ENCODE measurements at places on chromosomes 12 and 14.

DNA sequence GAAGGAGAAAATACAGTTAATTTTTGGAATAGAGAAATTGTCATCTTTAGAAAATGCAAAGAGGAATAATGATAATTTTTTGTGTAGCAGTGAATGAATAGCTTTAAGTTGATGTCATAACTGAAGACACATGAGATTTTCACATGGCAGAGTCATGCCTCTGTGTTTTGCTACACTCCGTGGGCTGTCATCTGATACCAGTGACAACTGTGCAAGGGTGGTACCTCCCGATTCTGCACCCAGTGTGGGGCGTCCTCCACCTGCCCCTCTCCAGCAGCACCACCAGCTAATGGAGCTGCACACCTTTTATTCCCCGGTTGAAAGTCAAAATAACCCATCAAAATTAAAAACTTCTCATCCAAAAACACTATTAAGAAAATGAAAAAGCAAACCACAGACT lies 47.2 kb downstream of the ANKRD9 start:
- DNase-seq, result no peak

GRCh38 chr14:68626386-68626785 lies 166.5 kb downstream of the ZFP36L1 start:
- no peak for DNase-seq

GRCh38 chr12:13203034-13203922 lies 6.8 kb downstream of the EMP1 start:
- DNase-seq, result no peak

GRCh38 chr12:24848941-24849477 lies 99.9 kb downstream of the BCAT1 start:
- no peak for DNase-seq

GRCh38 chr12:60704171-60704914 lies 1108.5 kb downstream of the SLC16A7 start:
- DNase-seq, result no peak

DNA sequence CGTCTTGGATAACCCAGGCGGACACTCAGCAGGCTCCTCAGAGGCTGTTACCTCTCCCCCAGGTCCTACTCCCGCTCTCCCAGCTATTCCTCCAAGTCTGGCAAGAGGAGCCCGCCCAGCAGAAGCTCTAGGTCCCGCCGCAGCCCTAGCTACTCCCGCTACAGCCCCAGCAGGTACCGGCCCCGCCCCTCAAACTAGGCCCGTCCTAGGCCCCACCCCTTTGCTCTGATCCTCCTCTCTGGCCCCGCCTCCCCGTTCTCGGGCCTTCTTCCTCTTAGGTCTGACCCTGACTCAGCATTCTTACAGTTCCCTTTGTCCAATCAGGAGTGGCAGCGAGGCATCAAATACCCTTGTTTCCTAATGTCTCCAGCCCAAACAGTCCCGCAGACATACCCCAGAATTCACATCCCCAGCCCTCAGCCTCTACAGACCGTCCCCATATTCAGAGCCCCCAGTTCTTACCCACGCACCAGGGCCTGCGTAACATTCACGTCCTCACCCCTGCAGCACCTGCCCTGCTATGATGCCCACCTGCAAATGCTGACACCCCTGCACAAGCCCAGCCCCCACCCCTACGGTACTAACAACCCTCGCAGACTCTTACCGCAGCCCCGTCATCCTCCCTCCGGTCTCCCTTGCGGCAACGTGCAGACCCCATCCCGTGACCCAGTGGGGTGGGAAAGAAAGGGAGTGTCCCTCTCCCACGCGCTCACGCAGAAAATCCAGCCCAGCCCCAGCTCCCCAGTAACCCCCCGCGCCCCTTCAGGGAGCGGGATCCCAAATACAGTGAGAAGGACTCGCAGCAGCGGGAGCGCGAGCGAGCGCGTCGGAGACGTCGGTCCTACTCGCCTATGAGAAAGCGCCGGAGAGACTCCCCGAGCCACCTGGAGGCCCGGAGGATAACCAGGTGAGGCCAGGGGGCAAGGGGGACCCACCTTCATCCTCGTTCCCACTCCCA lies 25.0 kb upstream of the HSPB8 start:
- DNase-seq, result no peak

DNA sequence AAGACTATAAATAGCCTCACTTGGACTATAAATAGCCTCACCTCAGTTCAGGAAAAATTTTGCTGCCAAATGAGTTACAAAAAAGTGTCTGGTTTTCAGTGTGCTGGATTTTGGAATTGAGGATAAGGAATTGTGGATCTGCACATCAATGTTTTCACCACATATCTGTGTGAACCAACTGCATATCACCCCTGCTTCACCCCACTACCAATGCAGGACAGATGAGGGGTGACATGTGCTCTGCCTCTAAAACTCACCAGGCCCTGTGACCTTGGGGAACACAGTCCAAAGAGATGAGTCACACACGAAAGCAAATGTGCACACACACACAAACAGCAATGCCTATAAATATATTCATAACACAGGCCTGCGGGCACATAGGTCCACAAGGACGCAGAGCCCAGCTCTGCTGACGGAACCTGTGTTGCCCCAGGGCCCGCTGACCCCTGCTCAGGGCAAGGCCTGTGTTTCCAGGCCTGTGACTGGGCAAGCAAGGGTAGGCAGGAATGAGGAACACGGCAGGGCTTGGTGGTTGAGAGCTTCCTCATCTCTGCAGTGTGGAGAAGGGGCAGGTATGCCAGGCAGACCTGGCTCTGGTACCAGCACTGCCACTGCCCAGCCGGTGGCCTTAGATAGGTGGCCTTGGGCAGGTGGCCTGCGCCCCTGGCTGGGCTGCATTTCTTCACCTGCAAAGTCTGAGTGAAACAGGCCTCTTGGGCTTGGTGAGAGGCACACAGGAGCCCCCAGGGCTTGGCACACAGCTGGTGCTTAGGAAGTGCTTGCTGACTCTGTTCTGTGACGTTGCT lies 82.4 kb downstream of the ARL6IP4 start:
- DNase-seq, result no peak

GRCh38 chr12:17528394-17528793 lies 561.6 kb downstream of the RERGL start:
- no peak for DNase-seq

DNA sequence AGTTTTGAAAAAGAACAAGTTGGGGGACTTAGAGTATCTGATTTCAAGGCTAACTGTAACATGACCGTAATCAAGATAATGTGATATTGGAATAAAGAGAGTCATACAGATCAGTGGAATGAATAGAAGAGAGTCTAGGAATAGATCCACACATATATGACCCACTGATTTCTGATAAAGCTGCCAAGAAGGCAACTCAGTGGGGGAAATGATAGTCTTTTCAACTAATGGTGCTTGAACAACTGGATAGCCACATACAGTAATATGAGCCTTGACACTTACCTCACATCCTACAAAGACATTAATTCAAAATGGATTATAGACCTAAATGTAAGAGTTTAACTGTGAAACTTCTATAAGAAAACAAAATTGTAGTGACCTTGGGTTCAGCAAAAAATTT lies 3.8 kb downstream of the PRKCH start:
- no peak for DNase-seq

DNA sequence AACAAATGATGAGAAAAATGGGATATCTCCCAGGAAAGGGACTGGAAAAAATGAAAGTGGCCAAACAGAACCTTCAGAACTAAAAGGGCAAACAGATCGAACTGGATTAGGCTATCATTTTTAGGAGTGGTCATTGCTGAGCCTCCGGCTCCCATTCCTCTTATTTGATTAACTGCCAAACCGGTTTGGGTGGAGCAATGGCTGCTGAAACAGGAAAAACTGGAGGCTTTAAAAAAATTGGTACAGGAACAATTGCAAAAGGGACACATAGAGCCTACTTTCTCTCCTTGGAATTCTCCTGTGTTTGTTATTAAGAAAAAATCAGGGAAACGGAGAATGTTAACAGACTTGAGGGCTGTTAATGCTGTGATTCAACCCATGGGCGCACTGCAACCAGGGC lies 49.7 kb downstream of the TNFAIP2 start:
- DNase-seq, result no peak

GRCh38 chr12:86015026-86015425 lies 140.9 kb downstream of the NTS start:
- DNase-seq, result no peak

DNA sequence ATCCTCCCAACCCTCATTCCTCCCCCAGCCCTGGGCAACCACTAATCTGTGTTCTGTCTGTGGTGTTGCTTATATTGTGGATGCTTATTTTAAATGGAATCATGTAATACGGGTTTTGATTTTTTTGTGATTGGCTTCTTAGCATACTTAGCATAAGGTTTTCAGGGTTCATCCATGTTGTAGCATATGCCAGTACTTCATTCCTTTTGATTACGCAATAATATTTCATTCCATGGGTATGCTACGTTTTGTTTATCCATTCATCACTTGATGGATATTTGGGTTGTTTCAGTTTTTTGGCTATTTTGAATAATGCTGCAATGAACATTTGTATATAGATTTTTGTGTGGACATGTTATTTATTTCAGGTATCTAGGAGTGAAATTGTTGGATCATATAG lies 82.9 kb downstream of the TSPAN9 start:
- DNase-seq, result no peak

DNA sequence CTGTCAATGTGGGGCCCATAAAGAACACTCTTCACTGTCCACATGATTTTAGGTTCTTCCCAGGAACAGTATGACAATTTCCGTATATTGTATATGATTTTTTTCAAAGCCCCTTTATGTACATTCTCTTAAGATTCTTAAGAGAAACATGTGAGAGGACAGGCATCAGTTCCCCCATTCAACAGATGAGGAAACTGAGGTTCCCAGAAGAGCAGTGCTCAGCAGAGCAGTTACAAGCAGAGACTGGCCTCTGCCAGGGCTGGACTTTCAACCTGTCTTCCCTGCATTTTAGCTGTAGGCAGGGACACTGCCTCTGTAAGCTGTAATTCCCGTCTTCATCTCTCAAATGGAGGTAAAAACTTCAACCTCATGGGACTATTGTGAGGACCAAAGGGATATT lies 77.7 kb downstream of the RBM19 start:
- DNase-seq, result no peak

DNA sequence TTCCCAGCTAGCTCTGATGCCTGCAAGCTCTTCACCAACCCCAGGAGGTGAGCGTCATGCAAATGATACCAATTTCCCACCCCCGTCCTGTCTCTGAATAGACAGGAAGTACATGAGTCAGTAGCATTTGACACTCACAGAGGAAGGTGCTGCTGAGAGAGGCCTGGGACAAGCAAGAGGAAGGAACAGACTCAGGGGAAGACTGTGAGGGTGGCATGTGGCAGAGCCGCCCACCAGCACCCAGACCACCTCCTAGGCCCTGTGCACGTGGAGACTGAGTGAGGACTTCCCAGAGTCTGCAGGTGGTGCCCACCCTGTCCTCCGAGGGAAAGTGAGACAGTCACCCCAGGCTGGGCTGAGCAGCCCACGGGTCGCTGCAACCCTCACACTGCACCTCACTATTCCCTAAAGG lies 199.5 kb upstream of the SFSWAP start:
- DNase-seq, result peak; percentile 6

DNA sequence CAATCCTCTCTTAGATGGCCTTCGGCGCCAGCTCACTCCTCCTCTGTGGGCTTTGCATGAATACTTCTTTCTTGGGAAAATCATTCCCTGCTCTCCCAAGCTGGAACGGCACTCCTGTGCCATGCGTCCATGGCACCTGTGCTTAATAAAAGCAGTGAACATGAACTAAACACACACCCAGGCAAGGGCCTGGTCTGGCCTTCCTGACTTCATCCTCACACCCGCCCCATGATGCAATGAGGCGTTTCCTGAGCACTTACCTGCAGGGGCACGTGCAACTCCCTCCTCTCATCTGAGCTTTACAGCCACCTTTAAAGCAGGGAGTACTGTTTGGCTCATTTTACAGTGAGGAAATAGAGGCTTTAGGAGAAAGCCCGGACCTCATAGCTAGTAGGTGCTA lies 219.8 kb downstream of the SLC41A2 start:
- no peak for DNase-seq

DNA sequence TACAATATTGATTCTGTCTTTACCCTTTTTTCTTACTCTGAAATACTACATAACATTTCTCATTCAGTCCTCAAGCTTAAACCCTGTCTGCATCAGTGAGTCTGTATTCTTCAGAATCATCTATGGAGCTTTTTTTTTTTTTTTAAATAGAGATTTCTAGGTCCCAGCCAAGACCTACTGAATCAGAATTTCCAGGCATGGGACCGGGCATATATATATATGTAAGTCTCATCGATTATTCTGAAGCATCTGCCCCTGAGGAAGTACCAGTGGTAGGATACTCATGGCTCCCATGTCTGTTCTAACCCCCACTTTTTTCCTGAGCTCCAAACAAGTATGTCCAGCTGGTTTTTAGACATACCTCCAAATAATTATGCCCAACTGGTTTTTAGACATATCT lies 6.1 kb downstream of the DDX47 start:
- no peak for DNase-seq

- DNase-seq, result no peak
These were observed 13.0 kb upstream of the NR1H4 start for GRCh38 chr12:100460702-100461101.

- no peak for DNase-seq
These were observed 281.0 kb upstream of the CRY1 start for GRCh38 chr12:107374161-107374840.

DNA sequence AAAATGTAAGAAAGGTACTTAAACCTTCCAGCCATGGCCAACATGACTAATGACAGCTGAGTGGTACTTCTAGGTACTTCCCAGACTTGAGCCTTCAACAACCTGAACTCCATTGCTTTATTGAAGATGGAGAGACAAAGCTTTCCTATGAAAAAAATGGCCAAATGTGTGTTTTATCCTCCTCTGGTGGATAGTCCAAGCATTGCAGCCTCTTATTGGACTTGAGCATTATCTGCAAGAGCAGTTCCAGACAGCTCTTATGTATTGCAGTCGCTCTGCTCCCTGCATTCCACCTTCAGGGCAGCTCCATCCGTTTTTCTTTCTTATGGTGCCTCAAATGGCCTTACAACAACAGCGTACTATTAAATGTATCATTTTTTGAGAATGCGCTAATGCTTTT lies 588.2 kb downstream of the NRXN3 start:
- no peak for DNase-seq

DNA sequence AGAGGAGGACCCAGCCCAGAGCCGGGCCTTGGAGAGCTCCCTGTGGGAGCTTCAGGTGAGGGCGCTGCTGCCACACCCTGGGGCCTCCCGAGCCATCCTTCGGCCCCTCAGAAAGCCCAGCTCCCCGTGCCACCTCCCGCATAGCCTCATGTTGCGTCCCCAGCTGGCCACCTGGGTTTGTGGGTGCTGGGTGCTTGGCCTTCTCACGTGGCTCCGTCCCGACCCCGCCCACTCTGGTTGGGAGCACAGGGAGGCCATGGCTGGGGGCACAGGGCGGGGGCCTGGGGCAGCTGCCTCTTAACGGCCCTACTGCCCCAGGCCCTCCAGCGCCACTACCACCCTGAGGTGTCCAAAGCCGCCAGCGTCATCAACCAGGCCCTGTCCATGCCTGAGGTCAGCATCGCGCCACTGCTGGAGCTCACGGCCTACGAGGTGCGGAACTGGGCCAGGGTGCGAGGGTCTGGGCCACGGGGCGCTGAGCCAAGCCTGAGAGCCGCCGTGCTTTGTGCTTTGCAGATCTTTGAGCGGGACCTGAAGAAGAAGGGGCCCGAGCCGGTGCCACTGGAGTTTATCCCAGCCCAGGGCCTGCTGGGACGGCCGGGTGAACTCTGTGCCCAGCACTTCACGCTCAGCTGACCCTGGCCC lies 7.6 kb downstream of the NOC4L start:
- DNase-seq, result no peak

- no peak for DNase-seq
These were observed 8.0 kb downstream of the GSG1 start for GRCh38 chr12:13095266-13095995.

GRCh38 chr14:105093431-105094192 lies 28.4 kb upstream of the GPR132 start:
- peak; percentile 44 for DNase-seq

- no peak for DNase-seq
These were observed 60.9 kb downstream of the NAV3 start for GRCh38 chr12:77891518-77892147.

GRCh38 chr12:31514912-31515311 lies 76.0 kb downstream of the DENND5B start:
- DNase-seq, result no peak

Measured in stimulated activated CD8-positive, alpha-beta memory T cell treated with anti-CD3 and anti-CD28 coated beads, Interleukin-4, amount 100 ng/mL, for 1 hour (primary cell).